ENCODE measurements at places on chromosomes 4 and X.

- peak; percentile 74 for DNase-seq
These were observed 35.1 kb downstream of the FHL1 start for GRCh38 chrX:136182414-136182813.

DNA sequence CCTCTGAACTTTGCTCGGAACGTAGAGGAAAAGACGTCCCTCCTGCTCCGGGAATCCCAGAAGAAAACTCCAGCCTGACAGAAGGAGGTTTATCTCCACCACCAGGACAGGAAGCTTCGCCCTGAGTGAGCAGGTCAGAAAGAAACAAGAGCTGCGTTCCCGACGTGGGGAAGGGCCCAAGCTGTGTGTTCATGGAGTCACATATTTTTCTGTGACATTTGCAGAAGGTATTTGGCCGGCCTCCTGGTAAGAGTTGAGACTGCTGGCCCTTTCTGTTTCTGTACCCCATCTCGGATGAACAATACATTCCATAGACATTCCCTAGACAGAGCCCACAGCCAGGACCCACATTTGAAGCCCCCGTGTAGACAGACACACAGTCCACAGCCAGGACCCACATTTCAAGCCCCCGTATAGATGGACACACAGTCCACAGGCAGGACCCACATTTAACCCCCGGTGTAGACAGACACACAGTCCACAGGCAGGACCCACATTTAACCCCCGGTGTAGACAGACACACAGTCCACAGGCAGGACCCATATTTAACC, 230.8 kb downstream of the SHOX start:
- DNase-seq = no peak

DNA sequence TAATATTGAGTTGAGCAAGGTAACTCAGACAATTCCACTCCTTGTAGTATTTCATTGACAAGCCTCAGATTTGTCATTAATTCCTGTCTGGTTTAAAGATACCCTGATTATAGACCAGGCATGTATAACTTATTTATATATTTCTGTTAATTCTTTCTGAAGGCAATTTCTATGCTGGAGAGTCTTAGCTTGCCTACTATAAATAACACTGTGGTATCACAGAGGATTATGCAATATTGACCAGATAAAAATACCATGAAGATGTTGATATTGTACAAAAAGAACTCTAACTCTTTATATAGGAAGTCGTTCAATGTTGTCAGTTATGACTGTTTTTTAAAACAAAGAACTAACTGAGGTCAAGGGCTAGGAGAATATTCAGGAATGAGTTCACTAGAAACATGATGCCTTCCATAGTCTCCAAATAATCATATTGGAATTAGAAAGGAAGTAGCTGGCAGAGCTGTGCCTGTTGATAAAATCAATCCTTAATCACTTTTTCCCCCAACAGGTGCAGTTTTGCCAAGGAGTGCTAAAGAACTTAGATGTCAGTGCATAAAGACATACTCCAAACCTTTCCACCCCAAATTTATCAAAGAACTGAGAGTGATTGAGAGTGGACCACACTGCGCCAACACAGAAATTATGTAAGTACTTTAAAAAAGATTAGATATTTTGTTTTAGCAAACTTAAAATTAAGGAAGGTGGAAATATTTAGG, 821 bp downstream of the CXCL8 start:
- DNase-seq = no peak

DNA sequence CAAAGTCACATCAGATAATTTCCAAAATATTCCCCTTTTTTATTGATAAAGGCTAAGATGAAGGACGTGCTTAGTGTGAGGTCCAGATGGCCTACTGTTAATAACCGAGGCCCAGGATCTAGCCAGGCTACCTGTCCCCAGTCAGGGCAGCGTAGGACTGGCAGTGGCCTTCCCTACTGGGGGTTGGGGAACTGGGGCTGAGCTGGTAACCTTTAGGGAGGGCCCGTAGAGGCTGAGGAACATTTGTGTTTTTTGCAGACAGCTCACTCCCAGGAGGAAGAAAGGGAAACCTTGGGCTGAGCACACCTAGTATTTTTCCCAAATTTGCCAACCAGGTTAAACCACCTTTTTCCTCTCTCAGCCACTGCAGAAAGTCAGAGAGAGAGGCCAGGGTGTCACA, 59.1 kb downstream of the KLF3 start:
- DNase-seq = no peak

GRCh38 chr4:171181090-171181489, 632.1 kb upstream of the GALNTL6 start:
- DNase-seq = no peak

DNA sequence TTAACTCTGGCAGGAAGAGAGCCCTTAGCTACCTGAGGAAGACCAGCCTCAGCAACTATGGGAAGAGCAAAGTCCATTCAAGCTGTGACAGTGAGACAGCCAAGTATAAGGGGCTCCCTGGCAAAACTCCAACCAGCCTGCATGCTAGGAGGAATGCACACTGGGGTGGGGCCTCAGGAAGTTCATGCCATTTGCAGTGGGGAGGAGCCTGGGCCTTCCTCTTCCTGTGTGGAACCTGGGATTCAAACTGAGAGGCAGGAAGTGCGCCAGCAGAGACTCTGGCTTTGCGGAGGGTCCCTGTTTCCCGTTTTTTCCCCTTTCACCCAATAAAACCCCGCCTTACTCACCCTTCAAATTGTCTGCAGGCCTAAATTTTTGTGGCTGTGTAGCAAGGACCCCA, 33.0 kb downstream of the TFDP3 start:
- DNase-seq = no peak

- peak; percentile 51 for DNase-seq
These were observed 2.9 kb downstream of the PAK3 start for GRCh38 chrX:111098874-111099273.

- no peak for DNase-seq
These were observed 230.1 kb upstream of the FAT1 start for GRCh38 chr4:186953599-186954260.

DNA sequence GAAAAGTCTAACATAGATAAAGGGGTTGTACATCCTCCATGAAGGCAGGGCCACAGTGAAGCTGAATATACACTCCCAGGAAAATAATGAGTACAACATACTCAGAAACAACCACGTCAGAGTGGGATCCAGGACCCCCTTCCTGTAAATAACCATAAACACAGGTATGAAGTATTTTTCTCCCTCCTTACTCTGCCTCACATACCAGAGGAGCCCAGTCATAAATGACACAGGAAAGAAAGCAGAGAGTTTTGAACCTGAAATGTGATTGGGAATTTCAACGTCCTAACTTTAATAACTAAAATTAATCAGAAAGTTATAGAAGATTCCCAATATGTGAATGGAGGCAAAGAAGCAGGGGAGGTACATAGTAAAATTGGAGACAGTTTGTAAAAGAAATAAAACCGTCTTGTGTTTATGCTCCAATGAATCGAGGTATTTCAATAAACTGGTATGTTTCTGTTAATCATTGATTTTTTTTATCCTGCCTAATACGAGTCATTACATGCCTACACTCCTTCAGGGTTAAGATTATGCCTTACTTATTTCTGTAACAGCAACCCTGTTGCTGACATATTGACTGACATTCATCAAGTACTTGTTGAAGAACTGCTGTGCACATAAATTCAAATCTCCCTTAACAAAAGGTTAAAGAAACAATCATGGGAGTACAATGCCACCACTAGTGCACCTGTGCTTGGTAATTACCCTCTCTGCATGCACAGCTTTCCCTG, 431.3 kb downstream of the KCNIP4 start:
- no peak for DNase-seq

GRCh38 chrX:39504850-39505259, 592.9 kb downstream of the BCOR start:
- no peak for DNase-seq

- no peak for DNase-seq
These were observed 123.8 kb upstream of the FAM9C start for GRCh38 chrX:13168269-13168668.

DNA sequence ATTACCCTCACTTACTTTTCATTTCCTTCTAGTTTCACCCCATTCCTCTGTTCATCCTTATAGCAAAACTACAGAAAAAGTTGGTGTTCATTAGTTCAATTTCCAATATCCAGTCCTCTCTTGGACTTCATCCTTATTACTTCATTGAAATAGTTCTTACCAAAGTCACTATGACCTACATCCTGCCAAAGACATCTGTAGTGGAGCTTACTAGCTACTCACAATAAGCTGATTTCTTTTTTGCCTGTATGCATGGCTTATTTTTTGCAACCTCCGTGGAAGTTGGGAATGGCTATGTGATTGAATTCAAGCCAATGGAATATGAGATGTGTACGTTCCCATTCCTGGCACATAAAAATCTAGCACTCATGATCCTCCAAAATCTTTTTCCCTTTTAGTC, 4.6 kb upstream of the CDKL2 start:
- DNase-seq = no peak

- DNase-seq = no peak
These were observed 43.6 kb downstream of the HTT-AS start for GRCh38 chr4:3030566-3031356.

DNA sequence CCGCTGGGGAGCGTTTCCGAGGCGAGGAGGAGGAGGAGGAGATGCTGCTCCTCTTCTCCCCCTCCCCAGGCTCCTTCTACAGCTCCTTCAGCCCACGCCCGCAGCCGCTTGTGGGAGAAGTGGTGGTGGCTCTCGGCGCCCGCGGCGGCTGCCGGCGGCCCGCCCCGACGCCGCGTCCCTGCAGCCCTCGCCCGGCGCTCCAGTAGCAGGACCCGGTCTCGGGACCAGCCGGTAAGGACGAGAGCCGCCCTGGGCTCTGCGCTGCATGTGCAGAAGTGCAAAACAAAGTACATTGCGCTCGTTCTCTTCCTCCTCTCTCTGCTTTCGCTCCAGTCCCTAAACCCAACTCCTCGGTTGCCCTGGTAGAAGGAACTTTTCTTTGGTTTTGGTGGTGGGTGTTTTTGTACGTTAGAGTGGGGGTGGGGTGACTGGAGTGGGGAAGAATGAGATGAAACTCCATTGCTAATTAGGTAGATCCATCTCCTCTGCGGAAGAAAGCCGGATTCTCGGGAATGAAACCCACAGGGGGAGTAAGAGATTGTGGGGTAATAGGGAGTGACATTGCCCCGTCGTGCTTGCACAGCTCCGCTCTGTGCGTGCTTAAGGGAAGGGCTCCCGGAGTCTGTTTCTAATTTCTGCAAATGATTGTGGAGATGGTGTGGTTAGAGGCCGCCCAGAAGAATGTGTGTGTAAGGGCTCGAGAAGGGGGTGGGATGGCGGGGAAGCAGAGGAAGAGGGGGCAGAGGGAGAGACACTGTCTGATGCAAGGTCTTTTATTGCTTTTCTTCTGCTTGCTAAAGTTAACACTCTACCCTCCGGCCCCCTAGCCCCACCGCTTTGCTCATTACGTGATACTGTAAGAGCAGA, 677 bp downstream of the PTPN13 start:
- peak; percentile 67 for DNase-seq

- no peak for DNase-seq
These were observed 581.3 kb downstream of the BCOR start for GRCh38 chrX:39516427-39516841.

GRCh38 chrX:42751573-42751972, 26.4 kb downstream of the PPP1R2C start:
- DNase-seq = no peak

GRCh38 chr4:73762409-73762808, 22.0 kb downstream of the CXCL8 start:
- no peak for DNase-seq

- no peak for DNase-seq
These were observed 420.5 kb downstream of the SLITRK2 start for GRCh38 chrX:146238173-146238572.

GRCh38 chrX:42195506-42195905, 272.2 kb upstream of the CASK start:
- no peak for DNase-seq

All from right hindlimb (tissue), 1 donor.